ENCODE measurements at places on chromosomes 7 and 10. TPM values are rescaled to one million over a fixed set of nuclear protein-coding genes. Genes with fewer than 3 reads are reported as not detected.

The SLC39A12 gene
- not detected for total RNA-seq

- no peak for DNase-seq
- H3K36me3 ChIP-seq, result no peaks in the 10 kb centered on the region
- H3K4me1 ChIP-seq, result no peaks in the 10 kb centered on the region
- no peak overlapping the region for H3K27ac ChIP-seq
- H3K27me3 ChIP-seq, result no peaks in the 10 kb centered on the region
Measured at GRCh38 chr7:97219237-97219636, 101.7 kb downstream of the SDHAF3 start.

GRCh38 chr10:36068542-36068941, 426.4 kb upstream of the FZD8 start:
- H3K36me3 ChIP-seq, result no peaks in the 10 kb centered on the region
- no peaks in the 10 kb centered on the region for H3K4me1 ChIP-seq
- DNase-seq, result no peak
- no peak overlapping the region for H3K4me3 ChIP-seq

GRCh38 chr10:17878896-17879295, 69.7 kb downstream of the MRC1 start:
- no peaks in the 10 kb centered on the region for H3K4me1 ChIP-seq
- no peaks in the 10 kb centered on the region for H3K27me3 ChIP-seq
- H3K4me3 ChIP-seq, result no peak overlapping the region
- no peak for DNase-seq

DNA sequence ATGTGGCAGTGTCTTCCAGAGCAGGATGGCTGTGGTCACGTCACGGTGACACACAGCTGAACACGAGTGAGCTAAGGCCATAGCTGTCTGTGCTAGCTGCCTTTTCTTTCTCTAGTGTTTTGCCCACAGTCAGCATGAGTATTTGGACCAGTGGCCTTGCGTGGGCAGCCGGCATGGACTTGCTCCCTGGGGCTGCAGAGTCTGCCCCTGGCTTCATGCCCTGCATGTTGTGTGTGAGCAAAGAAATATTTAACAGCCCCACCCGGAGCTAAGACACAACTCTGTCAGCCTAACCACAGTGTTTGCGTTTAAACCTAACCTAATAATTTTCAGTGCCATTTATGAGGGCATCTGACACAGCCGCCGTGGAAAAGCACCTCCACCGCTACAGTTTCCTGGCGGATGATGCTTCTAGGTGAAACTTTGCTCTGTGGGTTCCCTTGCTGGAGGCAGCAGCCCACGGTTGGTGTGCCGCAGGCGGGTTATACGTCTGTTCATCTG, 14.6 kb downstream of the CHST12 start:
- DNase-seq, result no peak
- H3K4me3 ChIP-seq, result no peak overlapping the region
- H3K4me1 ChIP-seq, result peaks cover 2% of the 10 kb centered on the region
- no peak overlapping the region for H3K27ac ChIP-seq
- no peaks in the 10 kb centered on the region for H3K36me3 ChIP-seq
